ENCODE measurements at places on chromosomes 12 and 14.

DNA sequence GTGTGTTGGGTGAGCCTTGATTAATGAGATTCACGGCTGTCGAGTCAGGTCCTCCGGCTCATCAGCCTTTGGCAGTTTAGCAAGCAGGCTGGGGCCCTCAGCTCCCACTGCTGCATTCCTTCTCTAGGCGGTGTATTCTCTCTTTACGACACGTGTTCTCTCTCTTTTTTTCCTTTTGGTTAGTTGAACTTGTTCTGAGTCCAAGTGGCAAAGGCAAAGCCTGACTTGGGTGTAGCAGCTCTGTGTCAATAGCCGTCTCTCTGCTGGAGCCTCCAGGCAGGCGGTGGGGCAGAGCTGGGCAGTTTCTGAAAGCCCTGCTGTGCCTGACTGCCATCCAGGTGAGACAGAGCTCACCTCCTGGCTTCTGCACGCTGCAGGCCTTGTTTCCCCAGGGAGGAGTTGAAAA is 46.6 kb downstream of the SUSD6 start:
- DNase-seq, result peak; percentile 69

DNA sequence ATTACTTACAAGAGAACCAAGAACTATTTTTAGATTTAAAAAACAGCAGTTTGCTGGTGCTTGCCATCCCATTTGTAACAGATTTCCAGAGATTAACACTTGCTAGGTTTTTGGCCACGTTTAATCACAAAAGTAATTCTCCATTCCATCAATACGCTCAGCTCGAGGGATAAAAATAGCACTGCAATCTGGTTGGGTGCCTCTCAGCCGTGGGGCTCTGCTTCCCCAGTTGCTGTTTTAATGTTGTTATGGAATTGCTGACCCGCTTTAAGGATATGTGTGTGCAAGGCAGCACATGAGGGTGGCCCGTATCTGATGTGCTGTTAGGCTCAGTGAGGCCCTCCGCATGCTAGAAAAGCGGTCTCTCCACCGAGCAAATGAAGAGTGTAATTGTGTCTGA is 222.2 kb upstream of the TMEM260 start:
- no peak for DNase-seq

GRCh38 chr12:9619411-9620179 is 11.9 kb upstream of the KLRB1 start:
- no peak for DNase-seq

DNA sequence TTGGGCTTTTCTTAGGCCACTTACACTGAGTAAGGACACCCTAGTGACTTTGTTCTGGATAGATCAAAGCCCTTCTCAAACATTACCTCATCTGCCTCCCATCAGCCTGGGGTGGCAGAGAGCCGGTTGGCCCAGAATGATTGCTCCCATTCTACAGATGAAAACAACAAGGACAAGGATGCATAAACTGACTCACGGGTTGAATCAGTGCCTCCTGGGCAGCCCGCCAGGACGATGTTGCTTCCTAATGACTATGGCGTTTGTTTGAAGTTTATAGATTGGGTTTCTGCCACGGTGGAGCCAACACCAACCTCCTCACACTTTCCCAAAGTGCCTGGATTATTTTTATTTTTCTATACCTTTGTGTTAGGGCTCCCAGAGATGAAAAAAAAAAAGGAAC is 3.6 kb upstream of the VRK1 start:
- no peak for DNase-seq

DNA sequence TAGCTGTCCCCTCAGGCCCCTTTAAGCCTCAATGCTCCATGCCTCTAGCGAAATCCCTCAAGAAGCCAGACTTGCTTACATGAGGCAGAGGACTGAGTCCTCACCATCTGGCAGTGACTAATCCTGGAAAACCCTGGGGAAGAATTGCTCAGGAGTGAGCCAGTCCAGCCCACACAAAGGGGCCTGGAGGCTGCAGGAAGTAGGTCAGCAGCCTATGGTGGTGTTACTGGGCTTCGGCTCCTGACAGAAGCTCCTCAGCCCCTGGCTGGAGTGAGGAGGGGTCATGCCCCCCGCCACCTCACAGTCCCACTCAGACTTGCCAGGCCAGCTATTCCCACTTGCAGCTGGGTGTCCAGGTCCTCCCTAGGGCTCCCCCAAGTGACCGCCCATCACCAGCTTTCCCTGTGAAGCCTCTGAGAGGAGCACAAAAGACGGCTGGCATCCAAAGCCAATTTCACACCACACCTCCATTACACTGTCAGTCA is 250.5 kb downstream of the DPF3 start:
- peak; percentile 99 for DNase-seq

DNA sequence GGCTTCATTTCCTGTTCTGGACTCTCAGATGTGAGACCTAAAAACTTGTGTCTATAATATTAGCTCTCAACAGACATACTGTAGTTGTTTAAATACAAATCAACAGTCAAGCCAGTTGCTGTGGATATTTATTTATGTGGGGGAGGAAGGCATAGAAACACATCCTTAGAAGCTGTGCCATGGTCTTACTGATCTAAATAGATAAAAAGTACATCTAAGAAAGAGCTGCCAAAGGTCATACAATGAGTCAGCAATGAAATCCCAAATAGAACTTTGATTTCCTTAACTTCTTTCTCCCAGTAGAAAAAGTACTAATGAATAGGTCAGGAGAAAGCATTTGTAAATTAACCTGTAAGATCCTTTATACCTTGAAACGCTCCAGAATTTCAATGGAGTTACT is 185.1 kb downstream of the AKAP6 start:
- peak; percentile 59 for DNase-seq

DNA sequence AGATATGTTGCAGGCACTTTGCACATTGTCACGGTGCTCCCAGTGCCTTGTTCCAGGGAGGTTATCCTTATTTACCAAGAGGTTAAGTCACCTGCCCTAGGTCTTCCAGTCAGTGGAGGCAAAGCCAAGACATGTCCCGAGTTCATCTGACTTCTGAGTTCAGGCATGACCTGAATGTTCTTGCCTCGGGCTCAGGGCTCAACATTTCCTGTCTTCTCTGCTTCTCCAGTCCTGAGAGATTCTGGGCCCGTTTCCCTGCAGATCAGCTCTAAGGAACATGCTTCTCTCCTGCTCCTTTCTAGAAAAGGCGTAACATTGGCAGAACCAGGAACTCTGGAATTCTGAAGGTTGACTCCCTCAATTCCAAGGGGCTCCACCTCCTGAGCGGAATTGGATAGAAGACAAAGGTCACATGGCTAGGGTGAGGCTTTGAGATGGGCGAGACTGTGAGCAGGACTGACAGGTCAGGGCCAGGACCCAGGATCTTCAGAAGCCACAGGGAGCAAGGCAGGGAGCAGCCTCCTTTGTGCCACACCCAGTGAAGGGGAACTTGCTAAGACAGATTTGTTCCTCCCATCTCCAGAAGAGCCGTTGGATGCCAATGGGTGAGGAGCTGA is 19.9 kb downstream of the BDKRB2 start:
- DNase-seq, result peak; percentile 24

DNA sequence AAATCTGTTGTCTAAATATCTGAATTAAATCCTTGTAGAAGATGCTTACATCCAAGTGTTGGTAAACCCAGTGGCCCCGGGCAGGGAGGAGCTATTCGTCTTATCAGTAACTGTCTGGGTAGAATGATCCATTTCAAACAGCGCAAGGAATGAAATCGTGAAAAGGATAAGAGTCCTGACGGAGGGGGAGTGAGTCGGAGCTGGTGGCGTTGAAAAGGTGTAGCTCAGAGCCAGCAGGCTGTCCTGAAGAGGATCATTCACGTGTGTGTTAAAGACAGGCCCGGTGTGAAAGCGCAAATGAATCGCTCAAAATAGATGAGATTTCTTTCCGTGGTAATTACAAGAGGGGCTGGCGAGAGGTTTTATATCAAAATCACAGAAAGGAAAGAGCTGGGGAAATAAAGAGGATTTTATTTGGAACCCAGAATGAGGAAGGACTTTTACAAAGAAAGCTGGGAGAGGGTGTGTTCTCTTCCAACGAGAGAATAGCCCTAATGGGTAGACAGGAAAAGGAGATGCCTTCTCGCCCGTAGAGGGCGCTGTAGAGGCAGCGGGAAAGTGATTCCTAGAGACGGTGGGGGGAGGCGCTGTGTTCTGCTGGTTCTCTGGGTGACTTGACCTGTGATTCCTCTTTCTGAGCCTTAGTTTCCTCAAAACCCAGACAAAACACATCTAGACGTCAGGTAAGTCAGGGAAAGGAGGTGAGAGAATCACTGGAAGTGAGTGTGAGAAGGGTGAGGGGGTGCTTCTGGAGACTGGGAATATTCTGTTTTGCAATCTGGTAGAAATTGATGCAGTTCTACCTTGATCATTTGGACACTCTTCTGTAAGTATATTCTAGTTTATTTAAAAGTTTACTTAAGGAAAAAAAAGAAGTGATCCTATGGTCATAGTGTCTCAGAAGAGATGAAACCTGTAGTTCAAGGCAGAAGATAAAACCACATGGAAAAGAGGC is 39.3 kb downstream of the SRRM4 start:
- no peak for DNase-seq

DNA sequence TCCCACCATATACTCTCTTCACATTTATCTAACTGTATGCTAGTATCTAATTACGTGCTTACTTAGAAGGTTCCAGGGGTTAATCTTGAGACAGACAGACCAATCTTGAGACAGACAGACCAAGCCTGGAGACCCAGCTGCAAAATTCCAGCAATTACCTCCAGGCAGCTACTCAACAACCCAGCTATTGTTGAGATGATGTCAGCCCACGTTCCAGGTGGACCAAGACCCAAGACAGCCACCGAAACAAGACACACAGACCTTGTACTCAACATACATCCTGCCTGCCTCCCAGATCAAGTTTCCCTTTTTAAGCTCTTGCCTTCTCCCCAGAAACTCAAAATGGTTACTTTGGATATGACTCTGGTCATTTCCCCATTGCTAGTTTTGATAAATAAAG is 64.9 kb upstream of the VASH1 start:
- DNase-seq, result no peak

GRCh38 chr14:65606460-65606859 is 193.9 kb downstream of the FUT8 start:
- DNase-seq, result no peak

DNA sequence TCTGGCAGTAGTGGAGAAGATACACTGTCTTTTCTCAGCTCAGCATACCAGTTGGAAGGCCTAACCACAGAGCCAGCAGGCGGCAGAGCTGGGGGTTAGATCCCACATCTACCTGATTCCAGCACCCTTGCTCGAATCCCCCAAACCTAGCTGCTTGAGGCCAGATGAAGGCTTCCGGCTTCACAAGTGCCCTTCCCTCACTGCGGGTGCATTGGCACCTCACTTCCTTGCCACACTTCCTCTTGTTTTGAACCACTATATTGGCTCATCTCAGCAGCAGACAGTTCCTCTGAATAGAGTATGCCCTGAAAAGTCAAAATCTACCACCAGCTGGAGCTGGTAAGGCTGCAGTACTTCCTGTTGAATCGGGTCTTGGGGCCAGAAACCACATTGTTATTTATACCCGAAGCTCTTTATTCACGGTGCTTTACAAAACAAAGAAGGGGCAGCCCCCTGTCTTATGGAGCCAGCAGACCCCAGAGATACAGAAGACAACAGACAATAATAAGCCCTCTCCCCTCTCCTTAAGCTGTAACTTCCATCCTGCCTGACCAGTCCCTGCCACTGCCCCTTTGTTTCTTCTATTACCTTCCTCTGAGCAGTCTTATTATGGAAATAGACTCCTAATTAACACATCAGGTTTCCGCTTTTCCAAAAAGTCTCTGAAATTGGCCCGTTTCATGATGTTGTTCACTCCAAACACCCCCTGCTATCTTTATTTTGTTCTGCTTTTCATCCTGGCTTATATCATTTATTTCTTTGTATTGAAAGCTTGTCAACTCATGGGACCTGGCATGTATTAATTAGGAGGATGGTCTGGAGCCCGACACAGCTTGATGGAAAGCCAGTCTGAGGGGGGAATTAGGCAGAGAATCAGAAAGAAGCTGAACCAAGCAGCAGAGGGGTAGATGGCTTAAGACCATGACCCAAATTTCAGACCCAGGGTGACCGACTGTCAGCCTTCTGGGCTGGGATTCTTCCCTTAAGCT is 233.5 kb downstream of the EFCAB11 start:
- DNase-seq, result no peak

DNA sequence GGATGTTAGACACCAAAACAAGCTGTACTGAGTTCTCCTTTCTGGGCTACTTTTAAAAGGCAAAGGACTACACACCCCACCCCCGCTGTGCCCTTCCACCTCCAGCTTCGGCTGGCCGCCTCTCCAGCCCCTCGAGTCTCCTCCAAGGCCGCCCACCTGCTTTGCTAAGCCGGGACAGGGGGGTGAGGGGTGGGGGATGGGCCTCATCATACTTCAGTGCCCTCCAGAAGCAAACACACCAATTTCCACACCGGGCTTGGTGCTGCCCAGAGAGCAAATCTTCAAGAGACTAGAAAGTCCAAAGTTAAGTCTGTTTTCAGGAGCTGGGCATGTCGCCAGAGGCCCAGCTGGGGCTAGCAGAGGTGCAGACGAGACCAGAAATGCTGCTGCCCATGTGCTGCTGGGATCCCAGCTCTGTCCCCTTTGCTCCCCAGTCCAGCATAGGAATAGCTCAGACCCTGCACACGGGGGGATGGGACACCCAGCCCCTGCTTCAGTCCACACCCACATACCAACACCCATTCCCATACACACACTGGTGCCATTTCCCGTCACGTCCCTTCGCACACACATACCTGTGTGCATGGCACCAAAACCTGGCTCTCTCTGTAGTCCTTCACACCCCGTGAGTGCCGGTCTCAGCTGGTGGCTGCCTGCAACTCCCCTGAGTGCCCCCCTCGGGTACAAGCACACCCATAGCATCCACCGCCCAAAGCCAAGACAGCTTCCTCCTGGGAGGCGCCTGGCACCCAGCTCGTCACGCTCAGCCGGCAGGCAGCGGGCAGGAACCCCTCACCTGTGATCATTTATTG is 1.0 kb downstream of the SLC6A12 start:
- no peak for DNase-seq

DNA sequence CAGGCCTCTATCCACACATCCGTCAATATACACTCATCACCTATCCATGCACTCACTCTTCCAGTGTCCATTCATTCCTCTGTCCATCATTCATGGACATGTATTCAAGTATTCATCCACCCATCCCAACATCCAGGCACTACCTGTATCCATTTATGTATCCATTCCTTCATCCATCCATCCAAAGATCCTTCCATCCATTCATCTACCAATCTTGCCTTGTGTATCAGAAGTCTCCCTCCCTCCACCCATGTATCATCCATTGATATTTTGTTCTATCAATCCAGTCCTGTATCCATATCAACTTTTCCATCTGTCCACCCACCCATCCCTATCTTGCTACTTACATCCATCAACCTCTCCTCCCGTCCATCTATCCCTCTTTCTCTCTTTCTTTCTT is 4.0 kb downstream of the BEGAIN start:
- DNase-seq, result no peak

GRCh38 chr14:22849212-22849819 is 12.9 kb downstream of the MMP14 start:
- peak; percentile 59 for DNase-seq
